Fibroblast of skin of back (primary cell): ENCODE measurements at places on chromosomes 7 and 10.

DNA sequence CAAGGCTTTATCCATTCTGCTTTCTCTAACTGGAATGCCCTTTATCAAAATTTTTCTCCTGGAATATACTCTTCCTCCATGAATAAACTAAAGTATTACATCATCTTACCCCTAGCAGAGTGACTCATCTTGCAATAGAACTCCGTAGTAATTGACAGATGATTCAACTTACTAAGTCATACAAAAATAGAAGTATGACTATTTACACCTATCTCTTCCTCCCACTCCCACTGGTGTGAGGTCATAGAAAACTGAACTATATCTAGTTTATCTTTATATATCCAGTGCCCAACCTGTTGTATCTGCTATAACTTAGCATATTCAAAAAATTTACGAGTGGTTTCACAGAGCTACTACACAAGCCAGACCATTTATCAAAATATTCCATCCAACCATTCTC, 26.1 kb downstream of the ABCB1 start:
- peak; percentile 65 for DNase-seq

GRCh38 chr10:44981172-44982113, 2.8 kb upstream of the DEPP1 start:
- peak; percentile 91 for DNase-seq

GRCh38 chr7:80275192-80275605, 140.6 kb downstream of the GNAI1 start:
- DNase-seq: no peak

- DNase-seq: no peak
Measured at GRCh38 chr10:89438525-89438924, 24.2 kb downstream of the IFIT5 start.

DNA sequence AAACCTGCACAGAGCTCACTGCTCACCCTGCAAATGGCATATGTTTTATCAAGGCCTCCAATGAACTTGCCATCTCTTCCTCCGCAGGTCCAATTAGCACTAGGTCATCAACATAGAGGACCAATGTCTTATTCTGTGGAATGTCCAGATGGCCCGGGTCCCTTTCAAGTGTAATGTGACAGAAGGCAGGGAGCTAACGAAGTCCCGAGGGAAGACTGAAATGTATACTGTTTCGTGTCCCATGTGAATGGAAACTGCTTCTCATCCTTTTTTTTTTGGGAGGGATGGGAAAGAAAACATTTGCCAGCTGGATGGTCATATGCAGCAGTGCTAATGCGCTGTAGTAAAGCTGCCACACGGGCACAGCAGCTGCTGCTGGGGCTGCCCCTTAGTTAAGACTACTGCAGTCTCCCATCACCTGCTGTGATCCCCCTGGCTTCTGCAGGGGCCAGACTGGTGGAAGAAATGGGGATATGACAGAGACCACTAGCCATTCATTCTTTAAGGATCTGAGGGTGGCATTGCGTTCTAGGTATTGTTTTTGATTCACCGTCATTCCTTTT, 61.7 kb upstream of the CCNY start:
- no peak for DNase-seq

- DNase-seq: no peak
Measured at GRCh38 chr10:75280236-75280635, 44.5 kb upstream of the COMTD1 start.

- DNase-seq: no peak
Measured at GRCh38 chr10:13441476-13441875, 87.3 kb downstream of the BEND7 start.

- peak; percentile 26 for DNase-seq
Measured at GRCh38 chr10:101972761-101973160, 83.2 kb downstream of the ARMH3 start.

- no peak for DNase-seq
Measured at GRCh38 chr7:79668292-79668691, 214.8 kb upstream of the MAGI2 start.

DNA sequence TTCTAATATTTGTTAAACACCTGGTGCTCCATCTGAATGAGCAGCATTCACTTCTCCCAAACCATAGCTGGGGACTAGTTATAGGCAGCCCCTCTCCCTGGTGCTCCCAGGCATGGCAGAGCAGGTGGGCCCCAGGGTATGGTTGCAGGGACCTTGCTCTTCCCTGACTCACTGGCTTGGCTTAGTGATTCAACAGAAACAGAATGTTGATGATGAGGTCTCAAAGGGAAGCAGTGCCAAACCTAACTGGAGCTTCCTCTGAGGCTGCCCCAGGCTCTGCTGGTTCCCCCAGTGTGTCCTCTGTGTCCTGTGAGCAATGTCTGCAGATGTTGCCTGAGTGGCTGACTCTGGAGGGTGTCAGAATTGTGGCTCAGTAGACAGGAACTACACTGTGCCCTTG, 3.7 kb downstream of the GPR26 start:
- DNase-seq: no peak

GRCh38 chr10:7605565-7606295, 61.0 kb downstream of the ITIH5 start:
- DNase-seq: peak; percentile 57

- peak; percentile 56 for DNase-seq
Measured at GRCh38 chr10:33703501-33704213, 369.2 kb upstream of the NRP1 start.

- DNase-seq: peak; percentile 86
Measured at GRCh38 chr7:131011976-131012375, 278.0 kb upstream of the KLF14 start.

DNA sequence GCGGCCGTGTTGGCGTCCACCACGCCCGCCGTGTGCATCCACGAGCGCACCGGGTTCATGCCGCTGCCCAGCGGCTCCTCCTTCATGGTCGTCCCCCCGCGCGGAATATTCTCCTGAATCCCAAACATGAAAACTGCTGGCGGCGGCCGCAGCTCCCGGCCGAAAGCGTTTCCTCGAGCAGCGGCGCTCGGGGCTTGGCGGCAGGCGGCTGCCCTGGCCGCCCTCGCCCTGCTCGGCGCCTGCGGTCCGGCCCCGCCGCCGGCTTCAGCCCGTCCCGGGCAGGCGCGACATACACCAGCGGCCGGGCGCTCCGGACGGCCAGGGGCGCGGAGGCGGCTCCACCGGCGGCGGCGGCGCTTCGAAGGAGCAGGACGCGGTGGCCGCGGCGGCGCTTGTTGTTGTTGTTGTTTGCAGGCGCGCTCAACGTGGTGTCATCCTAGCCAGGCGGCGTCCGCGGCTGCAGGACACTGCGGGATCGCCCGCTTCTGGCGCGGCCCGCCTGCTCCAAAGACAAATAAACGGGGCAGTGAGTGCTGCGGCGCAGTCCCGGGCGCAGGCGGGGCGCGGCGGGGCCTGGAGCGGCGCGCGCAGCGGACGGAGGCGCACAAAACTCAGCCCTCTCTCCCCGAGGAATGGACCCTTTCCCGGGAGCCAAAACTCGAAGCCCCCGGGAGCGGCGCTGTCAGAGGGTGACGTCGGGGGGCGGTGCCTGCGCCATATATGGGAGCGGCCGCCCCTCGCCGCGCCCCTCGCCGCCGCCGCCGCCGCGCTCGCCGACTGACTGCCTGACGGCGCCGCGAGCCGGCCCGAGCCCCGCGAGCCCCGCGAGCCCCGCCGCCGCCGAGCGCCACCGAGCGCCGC, at the start of gene EBF3:
TSS of gene EBF3 (minus strand) at position 634 of the 861 bp plus-strand sequence. CDS start at position 128, 506 bp downstream.
- DNase-seq: peak; percentile 70

- DNase-seq: no peak
Measured at GRCh38 chr7:52735656-52736055, 299.8 kb upstream of the POM121L12 start.

DNA sequence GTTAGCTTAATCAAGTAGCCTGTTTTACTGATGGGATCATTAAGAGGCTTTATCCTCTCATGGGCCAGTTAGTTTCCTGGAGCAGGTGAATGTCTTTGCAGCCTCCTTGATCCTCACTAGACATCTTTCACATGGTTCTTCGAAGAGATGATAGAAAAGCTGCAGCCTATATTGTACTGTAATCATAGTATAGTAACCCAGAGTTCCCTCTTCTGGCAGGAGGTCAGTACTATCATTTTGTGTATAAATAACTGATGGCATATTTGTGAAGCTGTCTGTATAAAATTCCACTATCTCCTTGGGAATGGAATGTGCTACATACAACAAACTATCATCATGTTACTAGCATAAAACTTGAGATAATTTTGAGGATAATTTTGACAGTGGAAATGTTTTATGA, 123.8 kb upstream of the PRPS1L1 start:
- peak; percentile 20 for DNase-seq

DNA sequence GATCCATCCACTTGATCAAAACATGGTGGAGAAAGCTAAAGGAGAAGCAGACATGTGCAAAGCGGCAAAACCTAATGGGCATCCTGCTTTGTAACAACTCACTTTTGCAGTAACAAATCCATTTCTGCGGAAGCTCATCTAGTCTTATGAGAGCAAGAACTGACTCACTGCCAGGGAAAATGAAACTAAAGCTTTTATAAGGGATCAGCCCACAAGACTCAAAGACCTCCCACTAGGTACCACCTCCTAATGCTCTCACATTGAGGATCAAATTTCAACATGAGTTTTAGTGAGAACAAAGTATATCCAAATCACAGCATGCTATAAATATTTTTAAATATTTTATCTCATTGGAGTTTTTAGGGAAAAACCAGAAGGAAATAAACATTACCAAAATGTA, 120.1 kb upstream of the GNAI1 start:
- peak; percentile 56 for DNase-seq

DNA sequence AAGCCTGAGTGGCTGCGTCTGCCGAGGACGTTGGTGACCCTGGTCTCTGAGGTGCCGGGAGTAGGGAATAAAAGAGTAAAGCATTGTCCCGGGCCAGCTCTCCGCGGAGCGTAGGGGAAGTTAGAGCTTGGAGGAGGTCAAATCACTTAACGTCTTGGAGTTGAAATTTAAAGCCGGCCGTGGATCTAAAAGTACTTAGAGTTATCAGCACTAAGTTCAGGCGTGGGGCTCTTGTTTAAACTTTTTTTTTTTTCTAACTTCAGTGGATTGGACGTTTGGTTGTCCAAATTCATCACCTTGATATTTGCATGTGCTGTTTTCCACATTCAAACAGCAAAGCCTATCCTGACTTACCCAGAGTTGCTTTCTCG, 700 bp downstream of the NIPSNAP2 start:
- no peak for DNase-seq

DNA sequence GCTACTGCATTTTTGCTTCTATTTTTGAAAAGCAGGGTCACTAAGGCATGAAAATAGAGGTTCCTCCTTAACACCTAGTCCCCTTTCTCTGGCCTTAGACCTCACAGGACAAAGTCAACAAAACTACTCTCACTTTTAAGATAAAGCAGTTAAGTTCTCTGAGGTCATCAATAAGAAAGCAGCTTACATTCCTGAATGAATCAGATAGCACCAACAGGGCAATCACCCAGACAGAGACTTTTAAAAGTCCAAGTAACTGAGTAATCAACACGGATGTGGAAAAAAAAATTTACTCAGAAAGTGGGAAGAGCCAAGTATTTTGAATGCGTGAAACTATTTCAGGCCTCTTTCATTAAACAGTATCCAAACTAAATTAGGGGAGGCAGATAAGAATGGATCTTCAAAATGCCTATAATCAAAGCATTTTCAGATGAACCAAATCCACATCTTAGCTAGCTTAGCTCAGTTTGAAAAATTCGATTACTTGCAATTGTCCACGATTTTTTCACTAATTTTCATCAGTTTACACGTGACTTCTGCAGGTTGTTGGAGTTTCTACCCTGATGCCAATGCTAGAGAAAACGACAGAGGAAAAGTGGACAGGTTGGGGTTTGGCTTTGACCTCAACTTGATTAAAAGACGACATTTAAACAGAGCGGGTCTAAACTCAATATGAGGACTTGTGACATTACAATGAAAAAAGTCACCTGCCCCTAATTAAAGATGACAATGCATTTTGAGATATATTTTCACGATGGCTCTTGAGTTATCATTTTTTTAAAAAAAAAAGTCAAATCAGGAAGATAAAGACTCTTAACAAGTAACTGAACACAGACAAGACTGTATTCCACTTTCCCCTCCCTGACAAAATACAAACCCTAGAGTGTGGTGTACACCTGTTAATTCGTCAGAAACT, 1.6 kb downstream of the BEND7 start:
- peak; percentile 87 for DNase-seq

DNA sequence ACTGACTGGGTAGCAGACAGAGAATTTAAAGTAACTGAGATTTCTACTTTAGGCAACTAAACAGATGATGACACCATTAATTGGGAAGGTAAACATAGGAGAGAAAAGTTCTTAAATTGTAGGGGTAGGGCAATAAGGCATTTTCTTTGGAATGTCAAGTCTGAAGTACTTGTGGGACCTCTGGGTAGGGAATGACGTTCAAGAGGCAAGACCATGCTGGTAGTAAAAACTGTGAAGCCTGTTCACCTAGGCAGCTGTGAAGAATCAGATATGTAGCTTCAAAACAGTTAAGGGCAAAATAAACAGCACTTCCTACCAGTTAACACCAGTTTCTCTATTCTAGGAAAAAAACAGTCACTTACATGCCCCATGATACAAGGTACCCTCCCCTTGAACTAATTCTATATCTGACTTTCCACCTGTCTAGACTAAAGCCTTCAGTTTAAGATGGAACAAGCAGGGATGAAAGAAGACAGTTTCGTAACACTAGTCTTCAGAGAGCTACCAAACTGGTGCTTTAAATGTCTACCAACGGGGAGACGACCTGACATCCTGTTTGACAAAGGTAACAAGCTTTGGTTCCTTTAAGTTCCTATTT, 63.1 kb upstream of the KCNIP2 start:
- DNase-seq: no peak

- DNase-seq: no peak
Measured at GRCh38 chr10:8665322-8665721, 610.8 kb downstream of the GATA3 start.

DNA sequence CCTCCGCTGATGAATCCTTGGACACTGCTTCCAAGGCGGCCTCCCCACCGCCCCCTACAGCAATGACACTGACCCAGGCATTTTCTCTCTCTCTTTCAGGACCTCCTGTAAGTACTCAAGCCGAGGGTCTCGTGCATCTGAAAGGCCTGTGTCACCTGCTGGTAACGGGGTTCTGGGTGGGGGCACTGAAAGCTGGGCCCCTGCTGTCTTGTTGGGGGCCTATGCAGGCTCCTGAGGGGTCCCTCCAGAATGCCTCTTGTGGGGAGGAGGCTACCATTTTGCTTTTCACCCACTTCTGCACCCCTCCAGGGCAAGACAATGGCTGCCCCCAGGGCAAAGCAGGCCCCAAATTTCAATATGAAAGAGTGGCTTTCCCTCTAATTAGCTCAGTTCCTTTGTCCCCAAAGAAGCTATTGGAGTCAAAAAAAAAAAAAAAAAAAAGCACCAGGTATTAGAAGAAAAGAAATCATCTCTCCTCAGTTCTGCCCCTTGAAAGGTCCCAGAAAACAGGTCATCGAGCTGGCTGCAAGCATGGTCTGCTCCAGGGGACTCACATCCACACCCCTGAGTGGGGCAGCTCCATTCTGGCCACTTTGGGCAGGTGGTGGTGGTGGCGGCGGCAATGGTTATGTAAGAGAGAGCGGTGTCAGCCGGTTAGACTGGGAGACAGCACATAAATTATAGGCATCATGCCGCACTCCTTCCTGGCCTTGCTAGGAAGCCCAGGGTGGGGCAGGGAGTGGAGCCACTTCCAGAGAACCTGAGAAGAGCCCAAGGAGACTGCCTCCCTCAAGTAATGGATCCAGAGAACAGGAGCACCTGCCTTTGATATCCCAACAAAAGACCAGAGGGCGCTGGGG, 66.2 kb downstream of the COL13A1 start:
- DNase-seq: no peak

- DNase-seq: no peak
Measured at GRCh38 chr10:130960531-130960930, 351.0 kb downstream of the TCERG1L start.

GRCh38 chr10:35413985-35414861, 77.9 kb downstream of the CCNY start:
- DNase-seq: peak; percentile 42

GRCh38 chr7:50292763-50293162, 11.8 kb upstream of the IKZF1 start:
- DNase-seq: no peak
